ENCODE measurements at places on chromosomes 3 and 15. TPM values are rescaled to one million over a fixed set of nuclear protein-coding genes. Genes with fewer than 3 reads are reported as not detected.

- peak; percentile 61 for DNase-seq
Observed at GRCh38 chr3:4994823-4995499, 15.7 kb downstream of the BHLHE40 start.

DNA sequence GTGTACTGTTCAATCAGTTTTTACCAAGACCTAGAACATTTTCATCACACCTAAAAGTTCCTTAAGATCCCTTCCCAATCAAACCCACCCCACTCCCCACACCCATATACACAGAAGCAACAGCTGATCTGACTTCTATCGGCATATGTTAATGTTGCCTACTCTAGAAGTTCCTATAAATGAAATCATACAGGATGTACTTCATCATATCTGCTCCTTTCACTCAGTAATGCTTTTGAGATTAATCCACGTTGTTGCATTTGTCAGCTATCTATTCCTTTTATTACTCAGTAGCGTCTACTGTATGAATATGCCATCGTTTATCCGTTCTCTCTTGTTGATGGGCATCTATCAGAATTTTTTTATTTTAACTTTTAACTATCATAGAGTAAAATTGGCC lies 14.3 kb upstream of the FILIP1L start:
- no peak for DNase-seq

DNA sequence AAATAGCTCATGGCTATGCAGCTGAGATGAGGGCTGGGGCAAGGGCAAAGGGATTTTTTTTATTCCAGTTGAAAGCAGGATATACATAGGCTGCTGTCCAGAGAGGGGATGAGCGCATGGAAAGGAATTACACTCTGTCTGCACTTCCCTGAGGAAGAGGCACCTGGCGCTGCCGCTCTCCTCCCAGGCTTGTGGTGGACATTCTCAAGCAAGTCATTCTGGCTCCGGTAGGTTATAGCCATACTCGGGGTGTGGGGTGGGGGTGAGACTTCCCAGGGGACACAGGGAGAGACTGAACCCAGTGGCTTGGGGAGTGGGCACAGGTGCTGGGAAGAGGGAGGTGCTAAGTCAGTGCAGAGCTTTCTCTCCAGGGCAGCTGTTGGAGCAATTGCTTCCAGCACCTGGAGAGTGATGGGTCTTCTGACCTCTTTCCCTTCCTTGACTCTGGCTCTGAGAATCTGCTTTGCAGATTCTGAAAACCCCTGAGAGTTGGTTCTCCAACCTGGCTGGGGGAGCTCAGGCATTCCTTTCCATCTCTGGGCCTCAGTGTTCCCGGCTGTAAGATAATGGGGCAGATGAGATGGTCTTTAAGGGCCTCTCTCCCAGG lies 24.3 kb downstream of the CYP8B1 start:
- DNase-seq = peak; percentile 52

GRCh38 chr15:67172172-67172571 lies 82.3 kb downstream of the AAGAB start:
- DNase-seq = no peak

- DNase-seq = peak; percentile 17
Observed at GRCh38 chr3:159796744-159797143, 191.9 kb upstream of the IL12A start.

GRCh38 chr3:189236352-189236751 lies 64.6 kb downstream of the TPRG1 start:
- no peak for DNase-seq

GRCh38 chr3:72615776-72616175 lies 232.5 kb downstream of the SHQ1 start:
- DNase-seq = no peak

- DNase-seq = no peak
Observed at GRCh38 chr3:23575697-23576096, 230.1 kb upstream of the UBE2E1 start.

DNA sequence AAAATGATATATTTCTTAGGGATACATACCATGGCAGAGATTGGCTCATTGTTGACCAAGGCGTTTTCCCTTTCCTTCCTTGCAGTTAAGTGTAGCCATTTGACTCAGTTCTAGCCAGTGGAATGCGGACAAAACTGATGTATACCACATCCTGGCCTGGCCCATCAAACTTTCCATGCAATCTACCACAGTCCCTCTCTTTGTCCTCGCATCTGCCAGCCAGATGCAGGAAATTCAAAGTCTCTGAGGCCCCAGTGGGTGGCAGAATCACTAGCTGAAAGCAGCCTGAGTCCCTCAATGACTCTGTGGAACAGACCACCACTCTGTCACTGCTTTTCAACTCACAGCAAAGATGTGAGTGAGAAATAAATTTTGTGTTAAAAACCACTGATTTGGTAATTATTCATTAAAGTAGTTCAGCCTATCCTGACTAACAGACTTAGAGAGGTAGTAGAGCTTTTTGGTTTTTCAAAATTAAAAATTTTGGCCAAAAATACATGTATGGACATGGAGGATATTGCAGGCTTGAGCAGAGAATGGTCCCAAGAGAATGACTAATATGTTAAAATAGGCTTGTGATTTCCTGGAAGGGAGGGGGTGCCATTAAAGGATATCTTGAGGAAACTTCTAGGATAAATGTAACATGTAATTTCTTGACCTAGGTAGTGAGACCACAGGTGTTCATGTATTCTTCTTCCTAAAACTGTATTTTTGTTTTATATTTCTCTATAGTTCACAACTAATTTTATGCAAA lies 10.9 kb downstream of the LRRFIP2 start:
- peak; percentile 4 for DNase-seq

GRCh38 chr3:123343296-123344174 lies 105.4 kb downstream of the ADCY5 start:
- DNase-seq = no peak

GRCh38 chr3:114380233-114380651 lies 86.4 kb downstream of the TIGIT start:
- peak; percentile 86 for DNase-seq

GRCh38 chr3:194057570-194058188 lies 78.3 kb upstream of the HES1 start:
- DNase-seq = peak; percentile 15

DNA sequence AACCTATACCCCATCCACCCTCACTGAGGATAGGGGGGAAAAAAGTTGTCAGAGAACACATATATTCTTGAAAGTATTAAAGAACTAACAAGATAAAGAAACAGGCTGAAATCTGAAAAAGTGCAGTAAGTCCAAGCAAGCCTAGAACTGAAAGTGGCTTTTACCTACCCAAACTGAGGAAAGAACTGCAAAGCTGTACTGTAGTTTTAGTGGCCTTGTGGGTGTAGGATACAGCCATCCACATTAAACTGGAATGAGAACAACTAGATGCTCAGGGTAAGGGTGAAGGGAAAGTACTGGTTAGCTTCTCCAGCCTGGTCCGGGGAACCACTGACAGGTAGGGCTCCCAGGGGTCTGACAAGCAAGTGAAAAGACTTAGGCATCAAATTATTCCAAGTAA lies 10.1 kb downstream of the UBP1 start:
- no peak for DNase-seq

GRCh38 chr15:81901319-81901718 lies 144.5 kb downstream of the MEX3B start:
- DNase-seq = peak; percentile 29

GRCh38 chr3:175185903-175186302 lies 326.8 kb downstream of the NAALADL2 start:
- DNase-seq = no peak

GRCh38 chr3:174710612-174711011 lies 148.5 kb upstream of the NAALADL2 start:
- DNase-seq = no peak

The ACTR8 gene
- total RNA-seq = 21.6 TPM

The DAZL gene
- not detected for total RNA-seq

The FRMD4B gene
- total RNA-seq = 3.8 TPM

The BFSP2 gene
- 0.41 TPM for total RNA-seq

The THAP10 gene
- total RNA-seq = 5.5 TPM

The WDR93 gene
- not detected for total RNA-seq
